ENCODE measurements at places on chromosomes 7 and 10.

- DNase-seq = no peak
Observed at GRCh38 chr7:69162931-69163670, 435.2 kb upstream of the AUTS2 start.

GRCh38 chr7:133167300-133167699 lies 85.4 kb upstream of the CHCHD3 start:
- DNase-seq = no peak

- DNase-seq = no peak
Observed at GRCh38 chr10:620417-620816, 69.1 kb downstream of the DIP2C start.

- DNase-seq = no peak
Observed at GRCh38 chr7:97798046-97799019, 66.4 kb downstream of the TAC1 start.

- DNase-seq = no peak
Observed at GRCh38 chr7:126210707-126211106, 1042.0 kb downstream of the GRM8 start.

- no peak for DNase-seq
Observed at GRCh38 chr7:18064242-18064838, 36.7 kb upstream of the PRPS1L1 start.

GRCh38 chr7:111390000-111390399 lies 172.3 kb downstream of the IMMP2L start:
- DNase-seq = no peak

DNA sequence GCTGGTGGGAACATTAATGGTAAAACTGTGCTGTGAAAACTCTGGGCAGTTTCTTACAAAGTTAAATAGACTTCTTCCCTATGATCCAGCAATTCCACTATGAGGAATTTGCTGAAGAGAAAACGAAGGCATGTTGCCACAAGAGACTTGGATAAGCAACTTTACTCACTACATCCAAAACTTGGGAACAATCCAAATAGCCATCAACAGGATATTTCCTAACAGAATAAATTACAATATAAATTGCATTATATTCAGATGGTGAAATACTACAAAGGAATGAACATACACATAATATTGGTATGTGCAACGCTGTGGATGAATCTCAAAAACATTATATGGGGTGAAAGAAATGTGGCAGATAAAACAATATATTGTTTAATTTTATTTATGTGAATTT lies 21.4 kb upstream of the MKI67 start:
- DNase-seq = no peak

DNA sequence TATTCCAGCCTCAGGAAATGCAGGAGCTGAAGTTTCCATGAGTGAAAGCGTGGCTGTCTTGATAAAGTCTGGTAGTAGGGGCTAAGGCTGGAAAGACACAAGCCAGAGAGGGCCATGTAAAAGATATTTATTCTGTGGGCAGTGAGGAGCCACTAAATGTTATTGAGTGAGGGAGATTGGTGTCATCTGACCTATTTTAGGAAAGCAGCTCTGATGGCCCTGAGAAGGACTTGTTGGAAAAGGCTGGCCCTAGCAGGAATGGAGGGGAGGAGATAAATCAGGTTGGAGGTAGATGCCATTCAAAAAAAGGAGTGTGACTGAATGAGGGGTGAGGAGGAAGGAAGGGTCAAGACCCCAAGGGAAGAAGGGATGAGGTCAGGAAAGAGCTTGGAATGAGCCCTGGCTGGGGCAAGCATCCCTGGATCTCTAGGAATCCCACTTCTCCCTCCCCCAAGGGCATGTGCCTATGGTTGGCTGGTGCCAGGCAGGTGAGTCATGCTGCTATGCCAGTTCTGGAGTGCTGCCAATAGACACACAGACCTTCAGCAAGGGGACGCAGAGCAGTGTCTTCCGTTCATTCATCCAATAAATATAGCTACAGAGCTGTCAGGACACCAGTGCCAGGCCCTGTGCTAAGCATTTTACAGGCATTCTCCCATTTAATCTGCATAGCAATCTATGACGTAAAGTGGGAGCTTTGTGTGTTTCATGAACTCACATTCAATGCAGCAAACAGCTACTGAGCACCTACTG lies 2.0 kb downstream of the ANKRD2 start:
- DNase-seq = no peak
